ENCODE measurements at places on chromosomes 4 and X.

DNA sequence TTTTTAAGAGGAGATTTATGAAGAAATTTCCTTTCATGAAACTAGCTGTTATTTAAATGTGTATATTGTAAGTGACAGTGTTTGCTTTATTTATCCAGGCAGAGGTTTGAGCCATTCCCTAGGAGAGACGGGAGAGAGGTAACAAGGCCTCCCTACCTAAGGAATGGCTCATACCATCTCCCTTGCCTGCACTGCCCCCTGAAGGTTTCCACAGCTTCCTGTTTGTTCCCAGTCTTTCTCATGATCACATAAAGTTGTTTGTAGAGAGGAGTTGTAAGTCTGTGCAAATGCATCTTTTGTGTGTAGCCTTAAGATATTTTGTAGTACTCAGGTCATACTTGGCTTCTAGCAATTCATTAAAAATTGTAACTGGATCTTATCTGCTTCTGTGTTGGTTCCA lies 1504.5 kb upstream of the PCDH10 start:
- DNase-seq, result no peak

DNA sequence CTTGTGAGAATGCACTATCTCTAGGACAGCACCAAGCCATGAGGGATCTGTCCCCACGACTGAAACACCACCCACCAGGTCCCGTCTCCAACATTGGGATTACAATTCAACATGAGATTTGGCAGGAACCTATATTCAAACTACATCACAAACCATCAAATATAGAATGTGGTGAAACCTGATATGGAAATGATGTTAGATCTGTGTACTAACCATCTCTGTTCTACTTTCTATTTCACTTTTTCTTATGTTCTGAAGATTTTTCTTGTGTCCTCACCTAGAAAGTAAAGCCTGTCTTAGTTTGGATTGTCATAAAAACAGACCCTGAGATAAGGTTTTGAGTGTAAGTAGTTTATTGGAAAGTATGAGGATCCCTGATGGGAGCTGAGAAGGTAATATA lies 37.8 kb upstream of the TACR3 start:
- no peak for DNase-seq

GRCh38 chrX:44980883-44981282 lies 107.9 kb downstream of the KDM6A start:
- DNase-seq, result no peak

DNA sequence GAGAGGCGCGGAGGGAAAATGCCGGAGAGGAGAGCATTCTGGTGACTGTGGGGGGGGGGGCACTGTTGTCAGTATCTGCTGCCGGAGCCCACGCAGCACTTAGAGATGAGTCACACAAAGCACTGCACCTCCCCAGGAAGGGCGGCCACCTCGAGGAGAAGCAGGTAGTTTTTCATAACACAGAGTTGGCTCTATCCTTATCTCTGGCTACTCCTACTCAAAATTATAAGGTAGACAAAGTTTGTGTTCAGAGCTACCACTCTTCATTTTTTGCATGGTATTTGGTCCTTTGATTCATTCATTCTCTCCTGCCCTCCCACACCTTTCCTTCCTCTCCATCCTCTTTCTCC lies 76.2 kb upstream of the SCOC start:
- no peak for DNase-seq

DNA sequence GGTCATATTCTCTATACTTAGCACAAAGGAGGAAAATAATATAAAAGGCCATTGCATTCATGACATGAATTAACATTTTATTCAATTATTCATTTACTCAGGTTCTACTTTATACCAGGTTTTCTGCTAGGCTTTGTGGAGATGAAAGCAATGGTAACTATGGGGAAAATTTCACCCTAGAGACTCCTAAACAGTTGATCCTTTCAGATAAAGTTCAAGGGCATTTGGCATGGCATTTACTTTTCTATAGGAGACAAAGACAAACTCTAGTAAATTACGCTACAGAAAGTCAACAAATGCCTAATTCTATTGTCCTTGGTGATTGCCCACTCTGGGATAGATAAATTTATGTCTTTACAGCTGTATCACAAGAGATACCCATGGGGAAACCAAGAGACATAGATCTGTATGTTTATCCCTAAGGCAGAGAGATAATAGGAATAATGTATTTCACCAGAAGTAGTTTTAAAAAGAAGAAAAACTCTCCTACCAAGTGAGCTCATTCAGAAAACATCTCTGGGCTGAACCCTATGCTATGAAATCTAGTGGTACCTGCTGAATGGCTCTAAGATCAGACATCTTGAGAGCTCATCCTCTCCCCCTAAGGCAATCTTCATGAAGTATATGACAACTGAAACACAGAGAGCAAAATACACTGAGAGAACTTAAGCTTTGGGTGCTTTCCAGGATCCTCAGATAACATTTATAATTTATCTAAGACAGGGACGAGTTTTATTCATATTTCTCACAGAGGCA lies 316.7 kb downstream of the ANTXR2 start:
- DNase-seq, result no peak

DNA sequence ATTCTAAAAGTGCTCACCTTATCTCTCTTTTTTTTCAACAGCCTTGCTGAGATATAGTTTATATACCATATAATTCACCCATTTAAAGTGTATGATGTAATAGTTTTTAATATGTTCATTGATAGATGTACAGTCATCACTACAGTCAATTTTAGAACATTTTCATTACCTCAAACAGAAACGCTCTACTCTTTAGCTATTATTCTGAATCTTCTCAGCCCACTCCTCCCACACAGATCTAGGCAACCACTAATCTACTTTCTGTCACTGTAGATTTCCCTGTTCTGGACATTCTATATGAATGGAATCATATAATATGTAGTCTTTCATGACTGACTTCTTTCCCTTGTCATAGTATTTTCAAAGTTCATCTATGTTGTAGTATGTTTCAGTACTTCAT lies 22.6 kb downstream of the MND1 start:
- no peak for DNase-seq

GRCh38 chr4:70008771-70009170 lies 13.0 kb downstream of the STATH start:
- DNase-seq, result no peak

- DNase-seq, result no peak
Measured at GRCh38 chr4:139392797-139393196, 61.1 kb upstream of the RAB33B start.

DNA sequence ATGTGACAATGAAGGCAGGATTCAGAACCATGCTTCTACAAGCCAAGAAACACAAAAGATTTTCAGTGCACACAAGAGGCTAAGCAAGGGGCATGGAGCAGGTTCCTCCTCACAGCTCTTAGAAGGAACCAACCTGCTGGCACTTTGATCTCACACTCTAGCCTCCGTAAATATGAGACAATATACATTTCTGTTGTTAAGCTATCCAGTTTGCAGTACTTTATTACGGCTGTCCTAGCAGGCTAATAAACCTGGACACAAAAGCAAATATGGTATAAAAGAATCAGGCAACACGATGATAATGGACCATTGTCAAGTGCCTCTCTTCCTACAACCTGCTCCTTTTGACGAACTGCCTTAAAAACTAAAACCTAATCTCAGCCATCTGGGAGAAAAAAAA lies 114.5 kb downstream of the ZAR1 start:
- DNase-seq, result no peak

GRCh38 chrX:16950423-16950822 lies 4.0 kb downstream of the REPS2 start:
- no peak for DNase-seq

GRCh38 chrX:14607446-14607985 lies 78.2 kb downstream of the GLRA2 start:
- DNase-seq, result no peak

- peak; percentile 63 for DNase-seq
Measured at GRCh38 chrX:15758140-15758539, 20.1 kb downstream of the CA5B start.

DNA sequence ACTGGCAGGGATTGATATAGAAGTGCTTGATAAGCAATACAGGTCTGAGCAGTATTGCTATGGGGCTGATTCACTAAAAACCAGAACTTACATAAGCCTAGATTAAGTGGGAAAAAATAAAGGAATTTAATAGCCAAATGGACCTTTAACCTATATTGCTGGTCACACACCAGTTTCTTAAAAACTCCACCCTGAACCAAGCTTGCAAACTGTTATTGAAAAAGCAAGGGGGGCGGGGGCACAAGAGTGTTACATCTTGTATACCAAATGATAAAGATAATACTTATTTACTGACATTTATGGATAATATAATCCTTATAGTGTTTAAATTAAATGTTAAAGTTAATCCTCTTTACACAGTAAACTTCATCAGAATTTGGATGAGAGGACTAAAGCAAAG lies 40.3 kb upstream of the PITX2 start:
- no peak for DNase-seq

GRCh38 chr4:17418010-17418409 lies 93.9 kb downstream of the QDPR start:
- DNase-seq, result no peak

- no peak for DNase-seq
Measured at GRCh38 chr4:58935332-58935731, 1825.1 kb upstream of the IGFBP7 start.

GRCh38 chr4:81491943-81492342 lies 20.2 kb upstream of the RASGEF1B start:
- peak; percentile 86 for DNase-seq

- DNase-seq, result no peak
Measured at GRCh38 chrX:101429934-101430333, 21.9 kb downstream of the HNRNPH2 start.

Data from CD4-positive, alpha-beta T cell treated with Interleukin-10 for 1 hour (primary cell).